Activated CD4-positive, alpha-beta T cell treated with anti-CD3 and anti-CD28 coated beads, Interleukin-2, Interleukin-6, amounts not matched to agents 100 ng/mL and 50 ng/mL, durations not matched to agents 16 hours and 8 hours (primary cell): ENCODE measurements at places on chromosomes 5 and 9.

- no peak for DNase-seq
Measured at GRCh38 chr5:149014571-149015031, 48.3 kb downstream of the SH3TC2 start.

GRCh38 chr5:102931085-102931725 lies 176.1 kb downstream of the PAM start:
- no peak for DNase-seq

- no peak for DNase-seq
Measured at GRCh38 chr5:174338185-174339010, 292.9 kb downstream of the NSG2 start.

DNA sequence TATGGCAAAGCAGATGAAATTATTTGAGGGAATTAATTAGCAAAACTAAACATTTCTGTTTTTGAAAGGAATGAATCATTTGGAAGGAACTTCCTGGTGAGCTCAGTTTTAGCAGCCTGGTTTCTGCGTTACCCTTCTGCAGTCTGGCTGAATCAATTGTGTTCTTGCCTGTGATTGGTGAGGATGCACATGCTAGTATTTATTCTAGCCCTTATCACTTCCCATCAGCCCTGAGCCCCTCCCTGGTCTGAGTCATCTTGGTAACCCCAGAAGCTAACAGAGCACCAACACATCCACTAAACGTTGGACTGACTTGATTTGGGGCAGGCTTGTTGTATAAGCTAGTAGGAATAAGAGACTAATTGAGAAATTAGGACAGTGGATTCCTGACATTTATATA lies 6.6 kb downstream of the TJP2 start:
- DNase-seq: peak; percentile 89

- DNase-seq: no peak
Measured at GRCh38 chr5:142740474-142741242, 29.5 kb upstream of the ARHGAP26 start.

DNA sequence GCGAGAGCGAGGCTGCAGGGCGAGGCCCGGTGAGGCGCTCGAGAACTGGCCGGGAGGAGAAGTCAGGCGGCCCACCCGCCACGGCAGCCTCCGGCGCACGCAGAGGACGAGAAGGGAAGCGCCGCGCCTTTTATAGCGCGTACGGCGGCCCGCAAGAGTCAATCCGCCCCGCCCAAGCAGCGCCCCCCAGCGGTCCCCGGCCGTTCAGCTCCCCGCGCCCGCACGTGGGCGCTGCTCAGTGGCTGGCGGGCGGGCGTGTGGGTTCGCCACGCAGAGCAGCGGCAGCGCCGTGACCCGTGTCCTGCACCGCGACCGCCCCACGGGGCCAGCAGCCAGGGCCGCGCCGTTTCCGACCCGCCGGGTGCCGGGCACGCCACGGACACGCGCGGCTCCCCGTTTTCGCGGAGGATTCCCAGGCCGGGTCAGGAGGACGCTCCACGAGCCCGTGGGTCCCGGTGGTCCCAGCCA lies 14.6 kb downstream of the LCN10 start:
- peak; percentile 94 for DNase-seq

DNA sequence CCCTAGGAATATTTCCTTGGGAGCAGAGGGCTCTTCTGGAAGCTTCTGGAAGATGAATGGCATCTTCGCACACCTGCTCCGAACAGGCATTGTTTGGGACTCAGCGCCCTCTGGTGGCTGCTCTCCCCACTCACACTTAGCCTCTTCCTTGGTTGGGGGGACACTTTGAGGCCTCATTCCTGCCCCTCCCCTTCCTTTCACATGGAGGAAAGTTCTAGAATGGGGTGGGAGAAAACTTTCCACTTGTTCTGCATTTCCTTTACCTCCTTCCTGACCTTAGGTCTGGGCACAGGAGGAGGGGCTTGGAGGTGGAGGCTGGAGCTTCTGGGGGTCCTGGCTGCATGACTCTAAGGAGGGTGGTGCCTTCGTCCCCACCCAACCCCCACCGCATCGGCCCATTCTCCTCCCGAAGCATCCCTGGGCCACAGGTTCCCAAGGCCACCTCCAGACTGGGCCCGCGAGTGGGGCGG lies 19.3 kb upstream of the SMIM32 start:
- peak; percentile 52 for DNase-seq
